NCI-H2029 (cell line): ENCODE measurements at places on chromosomes 5 and 9.

- no peak for DNase-seq
Measured at GRCh38 chr9:91465420-91465819, 41.8 kb upstream of the NFIL3 start.

DNA sequence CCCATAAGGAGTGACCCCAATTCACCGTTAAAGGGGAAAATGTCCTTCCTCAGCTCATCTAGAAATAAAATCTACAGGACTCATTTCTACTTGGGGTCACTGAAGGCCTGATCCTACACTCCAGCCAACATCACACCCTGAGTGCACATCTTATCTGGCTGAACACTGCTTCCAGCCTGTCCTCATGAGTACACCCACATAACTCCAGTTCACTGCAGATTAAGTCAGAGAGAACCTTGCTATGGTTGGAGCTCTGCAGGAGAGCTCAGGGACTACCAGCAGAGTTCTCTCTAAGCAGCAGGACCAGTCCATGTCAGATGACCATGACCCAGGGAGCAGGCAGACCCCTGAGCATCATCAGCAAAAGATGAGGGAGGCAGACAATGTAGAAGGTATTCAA is 126.9 kb upstream of the MAP3K1 start:
- no peak for DNase-seq

DNA sequence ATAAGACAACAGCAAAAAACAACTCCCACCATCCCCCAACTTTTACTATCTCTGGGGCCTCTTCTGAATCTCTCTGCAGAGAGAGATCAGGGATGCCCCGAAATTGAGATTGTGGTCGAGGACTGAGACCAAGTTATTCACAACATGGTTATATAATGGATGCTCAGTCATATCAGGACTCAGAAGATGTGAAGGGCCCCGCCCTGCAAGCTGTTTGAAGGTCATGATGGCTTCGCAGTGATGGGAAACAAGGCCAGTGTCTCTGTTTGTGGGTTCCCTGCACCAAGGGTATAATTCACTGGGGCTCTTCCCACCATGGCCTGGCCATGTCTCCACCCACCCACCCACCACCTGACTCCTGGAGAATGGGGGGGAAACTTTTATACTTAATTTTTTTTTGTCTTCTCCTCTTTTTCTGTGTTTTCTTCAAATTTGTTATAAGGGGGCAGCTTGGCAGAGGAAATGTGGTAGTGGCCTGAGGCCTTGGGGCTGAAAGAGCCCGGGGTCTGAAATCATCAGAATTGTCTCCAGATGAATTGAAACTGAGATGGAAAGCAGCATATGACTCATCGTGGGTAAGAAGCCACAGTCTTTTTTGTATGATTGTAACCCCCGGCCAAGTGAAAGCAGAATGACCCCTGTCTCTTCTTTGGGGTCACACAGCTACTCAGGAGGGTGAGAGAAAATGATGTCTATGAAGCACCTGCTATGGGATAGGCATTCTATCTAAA is 15.0 kb upstream of the TEX48 start:
- DNase-seq: no peak

DNA sequence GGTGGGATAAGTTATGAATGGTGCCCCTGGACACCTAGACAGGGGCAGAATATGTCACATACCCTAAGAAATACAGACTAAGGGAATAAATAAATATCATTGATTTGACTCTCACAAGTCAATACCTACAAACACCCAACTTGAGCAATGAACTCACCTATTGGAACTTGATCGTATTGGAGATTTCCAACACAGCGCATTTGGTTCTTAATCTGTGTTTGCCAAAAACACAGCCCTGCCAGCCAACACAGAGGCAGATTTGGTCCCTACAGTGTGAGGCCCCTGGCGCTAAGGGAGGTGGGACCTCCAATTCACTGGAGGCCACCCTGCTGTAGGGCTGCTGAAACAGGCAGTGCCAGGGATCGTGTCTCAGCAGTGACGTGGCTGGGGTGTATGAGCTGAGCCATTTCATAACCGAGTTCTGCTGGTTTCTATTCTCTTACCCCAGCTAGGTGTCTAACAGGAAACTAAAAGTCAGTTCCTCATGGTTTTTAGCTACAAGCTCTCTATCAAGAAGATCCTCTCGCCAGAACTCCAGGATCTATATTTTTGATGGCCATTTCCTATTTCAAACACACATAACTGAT is 84.5 kb downstream of the SLC1A1 start:
- DNase-seq: no peak

DNA sequence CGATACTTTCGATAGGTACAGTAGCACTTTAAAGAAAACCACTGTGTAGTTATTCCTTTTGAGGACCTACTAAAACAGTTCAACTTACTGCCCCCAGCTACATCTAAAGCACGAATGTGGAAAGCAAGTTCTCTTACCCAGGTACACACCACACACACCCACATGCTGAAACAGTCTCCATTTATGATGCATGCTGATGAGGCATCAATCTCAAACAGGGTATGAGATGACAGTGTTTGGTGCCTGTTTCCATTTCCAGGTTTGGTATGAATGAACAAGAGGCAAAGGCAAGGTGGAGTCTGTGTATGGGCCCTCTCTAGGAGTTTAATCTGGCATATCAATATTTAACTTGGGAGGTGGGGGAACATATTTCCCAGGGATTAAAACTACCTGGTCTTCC is 13.9 kb downstream of the HMGXB3 start:
- DNase-seq: no peak

DNA sequence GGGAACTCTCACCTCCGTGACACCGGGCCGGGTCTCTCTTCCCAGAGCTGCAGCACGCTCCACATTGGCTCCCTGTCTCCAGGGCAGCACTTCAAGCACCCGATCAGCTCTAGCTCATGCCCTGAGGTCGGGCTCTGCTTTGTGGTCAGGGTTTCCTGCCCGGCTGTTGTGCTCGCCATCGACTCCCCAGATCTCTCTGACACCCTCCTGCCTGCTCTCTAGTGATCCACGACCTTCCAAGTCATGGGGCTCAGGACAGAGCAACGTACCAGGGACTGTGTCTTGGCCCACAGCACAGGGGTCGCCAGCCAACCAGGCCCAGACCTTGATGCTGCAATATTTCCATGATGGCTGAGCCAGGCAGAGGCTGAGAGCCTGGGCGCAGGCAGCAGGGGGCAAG is 45.1 kb downstream of the PRRT1B start:
- no peak for DNase-seq

- DNase-seq: peak; percentile 74
Measured at GRCh38 chr9:94950579-94951323, 224.3 kb downstream of the AOPEP start.

DNA sequence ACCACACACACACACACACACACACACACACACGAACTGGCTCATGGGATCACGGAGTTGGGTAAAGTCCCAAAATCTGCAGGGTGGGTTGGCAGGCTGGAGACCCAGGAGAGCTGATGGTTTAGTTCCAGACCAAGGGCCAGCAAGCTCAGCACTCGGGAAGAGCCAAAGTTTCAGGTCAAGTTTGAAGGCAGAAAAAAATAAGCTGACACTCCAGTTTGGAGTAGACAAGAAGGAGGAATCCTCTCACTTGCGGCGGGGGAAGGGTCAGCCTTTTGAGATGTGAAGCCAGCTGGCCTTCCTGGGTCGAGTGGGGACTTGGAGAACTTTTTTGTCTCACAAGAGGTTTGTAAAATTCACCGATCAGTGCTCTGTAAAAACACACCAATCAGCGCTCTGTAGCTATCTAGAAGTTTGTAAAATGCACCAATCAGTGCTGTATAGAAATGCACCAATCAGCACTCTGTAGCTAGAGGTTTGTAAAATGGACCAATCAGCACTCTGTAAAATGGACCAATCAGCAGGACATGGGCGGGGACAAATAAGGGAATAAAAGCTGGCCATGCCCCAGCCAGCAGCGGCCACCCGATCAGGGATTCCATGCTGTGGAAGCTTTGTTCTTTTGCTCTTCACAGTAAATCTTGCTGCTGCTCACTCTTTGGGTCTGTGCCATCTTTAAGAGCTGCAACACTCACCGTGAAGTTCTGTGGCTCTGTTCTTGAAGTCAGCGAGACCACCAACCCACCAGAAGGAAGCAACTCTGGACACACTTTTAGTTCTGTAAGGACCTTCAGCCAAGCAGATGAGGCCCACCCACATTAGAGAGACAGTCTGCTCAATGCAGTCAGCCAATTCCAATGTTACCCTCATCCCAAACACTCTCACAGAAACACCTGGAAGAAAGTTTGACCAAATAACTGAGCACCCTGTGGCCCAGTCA is 37.8 kb upstream of the UNC5A start:
- no peak for DNase-seq

GRCh38 chr5:390623-391491 is 52.1 kb upstream of the EXOC3 start:
- DNase-seq: no peak

DNA sequence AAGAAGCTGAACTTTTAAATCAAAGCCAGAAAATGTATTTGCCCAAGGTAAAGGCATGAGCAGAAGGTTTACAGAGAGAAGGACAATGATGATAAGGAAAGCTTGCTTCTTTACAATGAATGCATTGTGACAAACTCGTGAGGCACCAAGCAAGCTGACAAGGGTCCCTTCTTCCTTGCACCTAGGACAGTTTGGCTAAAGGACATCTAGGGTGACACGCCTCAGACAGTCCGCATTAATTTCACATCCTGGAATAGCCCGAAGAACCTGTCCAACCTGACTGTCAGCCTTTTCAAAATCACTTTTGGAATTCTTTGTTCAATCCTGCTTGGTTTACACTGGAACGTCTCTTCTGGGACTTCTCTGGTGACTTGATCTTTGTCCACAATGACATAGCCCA is 146.4 kb upstream of the MAP3K1 start:
- peak; percentile 38 for DNase-seq

- DNase-seq: no peak
Measured at GRCh38 chr9:133971981-133972941, 19.9 kb downstream of the VAV2 start.

DNA sequence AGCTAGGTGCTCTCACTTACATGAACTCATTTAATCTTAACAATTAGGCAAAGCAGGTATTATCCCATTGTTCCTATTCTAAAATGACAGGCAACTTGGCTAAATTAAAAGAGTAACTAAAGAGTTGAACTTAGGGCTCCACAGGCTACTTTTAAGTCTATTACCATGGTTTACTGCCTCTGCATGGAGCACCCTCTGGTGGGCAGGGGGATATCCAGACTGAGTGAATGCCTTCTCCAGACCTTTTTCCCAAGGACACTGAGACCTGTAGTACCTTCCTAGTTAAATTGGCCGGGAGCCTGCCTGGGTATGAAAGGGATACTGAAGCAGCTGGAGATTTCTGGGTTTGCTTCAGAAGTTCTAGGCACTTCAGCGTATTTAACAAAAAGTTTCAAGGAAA is 238.1 kb downstream of the ELAVL2 start:
- DNase-seq: no peak

GRCh38 chr9:117435630-117436261 is 20.9 kb upstream of the ASTN2 start:
- DNase-seq: no peak

GRCh38 chr9:111917201-111917600 is 20.6 kb downstream of the UGCG start:
- DNase-seq: no peak

- DNase-seq: no peak
Measured at GRCh38 chr9:100112677-100113336, 13.8 kb downstream of the INVS start.

DNA sequence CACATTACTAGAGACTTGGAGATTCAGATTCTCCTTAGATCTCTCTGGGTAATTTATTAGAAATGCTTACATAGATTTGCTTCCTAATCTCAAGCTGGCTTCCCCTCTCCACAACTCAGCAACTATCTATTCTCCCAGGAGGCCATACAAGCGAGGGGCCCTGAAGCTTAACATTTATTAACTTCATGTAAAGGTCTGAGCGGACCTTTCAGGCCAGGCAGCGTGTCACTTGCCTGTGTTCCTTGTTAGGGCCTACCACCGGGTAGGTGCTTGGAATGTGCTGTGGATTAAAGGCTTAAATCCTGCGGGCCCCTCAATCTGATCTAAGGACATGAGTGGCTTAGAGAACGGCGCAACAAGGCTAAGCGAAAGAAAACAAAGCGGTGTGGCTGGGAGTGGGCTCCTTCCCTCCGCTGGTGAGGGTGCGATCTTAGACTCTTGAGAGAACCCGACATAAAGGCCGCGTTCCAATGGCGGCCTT is 712 bp upstream of the HSPA4 start:
- no peak for DNase-seq

GRCh38 chr5:107424491-107424890 is 246.2 kb downstream of the EFNA5 start:
- DNase-seq: no peak

DNA sequence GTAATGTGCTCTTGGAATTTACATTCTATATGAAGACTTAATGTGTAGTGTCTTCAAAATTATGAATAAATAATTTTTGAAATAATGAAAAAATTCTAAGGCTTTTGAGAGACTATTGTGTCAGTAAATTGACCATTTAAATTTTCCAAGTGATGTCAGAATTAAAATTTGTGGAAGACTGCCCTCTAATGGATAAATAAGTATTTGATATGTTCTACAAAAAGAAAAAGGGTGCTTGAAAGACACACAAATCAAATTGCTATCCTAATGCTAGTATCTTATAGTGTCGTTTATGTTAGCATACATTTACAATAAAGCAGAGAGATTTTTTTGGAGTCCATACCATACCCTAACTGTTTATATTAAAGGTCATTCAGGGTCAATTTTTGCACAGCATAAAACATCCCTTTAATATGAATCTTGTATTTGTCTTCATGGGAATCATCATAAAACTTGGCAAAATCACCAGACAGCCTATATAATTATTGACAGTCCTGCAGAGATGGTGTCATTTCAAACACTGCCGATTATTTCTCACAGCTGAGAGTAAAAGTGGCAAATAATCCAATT is 120.8 kb upstream of the SLC27A6 start:
- no peak for DNase-seq

DNA sequence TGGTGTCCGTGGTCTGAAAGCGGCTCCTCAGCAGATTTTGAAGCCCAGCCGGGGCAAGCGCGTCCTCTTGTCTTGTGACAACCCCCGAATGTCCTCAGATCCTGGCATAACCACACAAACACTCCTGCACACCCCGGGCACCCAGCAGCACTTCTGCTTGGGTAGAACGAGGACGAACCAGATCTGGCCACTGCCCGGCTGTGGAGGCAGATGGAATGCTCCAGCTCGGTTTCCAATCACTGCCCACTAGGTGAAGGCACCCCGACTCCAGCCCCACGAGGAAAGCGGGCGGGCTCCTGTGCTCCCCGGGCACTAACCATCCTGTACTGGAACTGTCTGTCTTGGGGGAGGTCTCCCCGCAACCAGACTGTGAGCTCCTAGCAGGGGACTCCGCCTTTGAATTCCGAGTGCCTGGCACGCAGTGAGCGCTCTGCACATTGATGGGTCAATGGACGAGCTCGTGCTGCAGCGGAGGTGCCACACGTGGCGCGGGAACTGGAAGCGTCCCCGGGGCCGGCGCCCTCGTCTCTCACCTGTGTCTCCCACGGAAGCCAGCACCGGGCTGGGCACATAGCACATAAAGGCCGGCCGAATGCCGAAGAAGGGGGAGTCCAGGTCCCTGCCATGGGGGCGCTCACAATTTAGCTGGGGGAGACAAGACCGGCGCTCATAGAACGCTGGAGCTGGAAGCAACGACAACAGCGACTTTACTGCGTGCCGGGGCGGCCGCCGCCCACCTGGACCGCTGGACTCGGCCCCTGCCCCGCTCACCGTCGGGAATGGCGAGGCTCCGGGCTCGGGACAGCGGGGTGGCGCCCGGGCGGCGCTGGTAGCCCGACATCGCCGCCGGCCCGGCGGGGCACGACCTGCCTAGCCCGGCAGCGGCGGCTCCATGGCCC is 608 bp downstream of the ENTR1 start:
- DNase-seq: no peak

GRCh38 chr9:72680593-72681282 is 159.3 kb downstream of the TMC1 start:
- DNase-seq: peak; percentile 27

- no peak for DNase-seq
Measured at GRCh38 chr5:28523888-28524635, 1485.7 kb upstream of the CDH9 start.
